Stimulated activated CD4-positive, alpha-beta T cell treated with anti-CD3 and anti-CD28 coated beads, Interleukin-12 subunit alpha, Interleukin-12 subunit beta, amount 100 ng/mL, for 24 hours (primary cell): ENCODE measurements at places on chromosomes 5 and 9.
A peak's percentile ranks its signal among the peaks of the same experiment; 100 is the strongest.

- DNase-seq = no peak
These were observed 2015.4 kb upstream of the WWC1 start for GRCh38 chr5:166276006-166276405.

DNA sequence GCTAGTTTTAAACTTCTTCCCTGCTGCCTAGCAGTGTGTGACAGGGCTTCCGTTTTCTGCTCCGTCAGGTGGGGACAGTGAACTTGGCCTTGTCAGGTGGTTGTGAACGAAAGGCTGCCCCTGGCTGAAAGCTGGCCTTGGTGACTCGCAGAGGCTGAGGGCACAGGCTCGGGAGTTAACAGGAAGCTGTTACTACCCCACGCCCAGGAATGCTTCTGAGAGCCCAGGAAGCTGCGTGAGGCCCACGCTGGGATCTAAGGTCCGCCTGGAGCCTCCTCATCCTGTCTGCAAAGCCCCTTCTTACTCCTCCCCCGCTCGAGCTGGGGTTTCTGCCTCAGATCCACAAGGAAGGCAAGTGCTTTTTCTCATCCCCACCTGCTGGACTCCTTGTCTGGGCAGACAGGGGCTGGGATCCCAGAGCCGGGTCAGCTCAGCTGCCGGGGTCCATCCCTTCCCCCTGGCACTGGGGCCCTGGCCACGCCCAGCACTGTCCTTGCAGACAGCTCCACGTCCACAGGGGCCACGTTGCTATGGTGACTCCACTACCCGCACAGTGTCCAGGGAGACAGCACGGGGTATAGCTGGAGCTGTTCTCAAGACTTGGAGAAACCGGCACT lies 124.7 kb upstream of the TBC1D2 start:
- DNase-seq = no peak

GRCh38 chr5:170336065-170336464 lies 38.5 kb upstream of the LCP2 start:
- no peak for DNase-seq

DNA sequence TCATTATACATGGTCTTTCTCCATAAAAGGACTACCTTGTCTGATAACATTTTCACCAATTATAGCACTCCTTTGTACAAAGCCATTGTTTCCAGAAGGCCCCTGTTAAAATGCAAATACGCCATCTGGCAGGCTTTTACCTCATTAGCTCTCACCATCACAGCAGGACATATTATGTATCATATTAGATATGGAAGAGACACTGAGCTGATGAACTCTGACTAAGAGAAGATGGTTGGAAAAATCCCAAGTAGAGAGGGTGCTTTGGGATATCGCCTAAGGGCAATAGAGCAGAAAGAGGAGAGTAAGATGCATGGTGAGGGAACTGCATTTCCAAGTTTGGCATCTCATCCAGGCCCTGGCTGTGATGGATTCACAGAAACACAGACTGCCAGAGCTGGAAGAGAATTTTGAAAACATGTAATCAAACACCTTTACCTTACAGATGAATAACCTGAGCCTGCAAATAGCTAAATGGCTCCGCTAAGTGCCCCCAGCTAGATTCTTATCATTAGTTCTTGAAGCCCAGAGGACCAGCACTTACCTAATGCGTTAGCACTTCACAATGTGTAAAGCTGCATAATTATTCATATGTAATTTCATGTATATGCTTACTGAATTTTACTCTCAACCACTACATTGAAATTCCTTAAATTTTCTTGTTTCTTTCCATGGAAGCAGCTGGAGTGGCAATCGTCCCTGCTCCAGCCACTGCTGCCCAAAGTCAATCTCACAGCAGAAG lies 393.6 kb upstream of the IZUMO3 start:
- DNase-seq = no peak

GRCh38 chr5:160367261-160367660 lies 3.2 kb downstream of the C1QTNF2 start:
- no peak for DNase-seq

GRCh38 chr5:140322751-140323731 lies 20.1 kb upstream of the PFDN1 start:
- no peak for DNase-seq

DNA sequence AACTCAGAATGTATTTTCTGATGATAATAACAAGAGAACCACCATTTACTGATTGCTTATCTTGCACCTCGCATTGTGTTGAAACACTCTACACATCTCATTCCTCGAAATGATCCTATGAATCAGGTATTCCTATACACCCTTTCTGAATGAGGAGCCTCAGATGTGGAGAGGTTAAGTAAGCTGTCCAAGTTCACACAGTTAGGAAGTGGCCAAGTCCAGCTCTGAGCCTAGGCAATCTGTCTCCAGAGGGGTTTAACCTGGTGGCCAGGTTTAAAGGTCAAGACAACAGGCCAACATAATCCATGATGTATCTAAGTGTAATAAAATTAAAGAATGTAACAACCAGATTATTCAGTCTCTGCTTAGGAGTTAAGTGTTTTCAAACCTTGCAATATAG lies 12.9 kb downstream of the FAM169A start:
- no peak for DNase-seq

- no peak for DNase-seq
These were observed 46.1 kb downstream of the SCGB3A1 start for GRCh38 chr5:180545248-180545647.

GRCh38 chr5:141657937-141658545 lies 6.8 kb upstream of the FCHSD1 start:
- DNase-seq = no peak

DNA sequence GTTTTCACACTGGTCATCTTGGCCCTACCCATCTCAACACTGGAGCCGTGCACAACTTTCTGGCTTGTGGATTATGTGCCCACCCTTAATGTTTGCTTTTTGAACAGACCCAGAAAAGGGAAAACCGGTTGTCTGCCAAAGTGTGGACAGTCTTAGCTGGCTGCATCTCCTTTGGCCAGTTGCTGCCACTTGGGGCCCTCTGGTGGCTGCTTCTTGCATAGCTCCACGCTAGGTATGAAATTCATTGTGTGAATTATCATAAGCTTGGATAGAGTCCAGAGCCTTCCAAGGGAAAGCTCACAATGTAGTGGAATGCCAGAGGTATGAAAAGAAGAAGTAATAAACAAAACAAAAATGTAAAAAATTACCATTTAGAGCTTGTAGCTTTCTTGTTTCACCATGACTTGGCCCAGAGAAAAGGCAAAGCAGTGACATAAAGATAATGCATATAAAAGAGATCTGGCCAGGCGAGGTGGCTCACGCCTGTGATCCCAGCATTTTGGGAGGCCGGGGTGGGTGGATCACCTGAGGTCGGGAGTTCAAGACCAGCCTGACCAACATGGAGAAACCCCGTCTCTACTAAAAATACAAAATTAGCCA lies 12.5 kb upstream of the SLC36A3 start:
- DNase-seq = no peak

DNA sequence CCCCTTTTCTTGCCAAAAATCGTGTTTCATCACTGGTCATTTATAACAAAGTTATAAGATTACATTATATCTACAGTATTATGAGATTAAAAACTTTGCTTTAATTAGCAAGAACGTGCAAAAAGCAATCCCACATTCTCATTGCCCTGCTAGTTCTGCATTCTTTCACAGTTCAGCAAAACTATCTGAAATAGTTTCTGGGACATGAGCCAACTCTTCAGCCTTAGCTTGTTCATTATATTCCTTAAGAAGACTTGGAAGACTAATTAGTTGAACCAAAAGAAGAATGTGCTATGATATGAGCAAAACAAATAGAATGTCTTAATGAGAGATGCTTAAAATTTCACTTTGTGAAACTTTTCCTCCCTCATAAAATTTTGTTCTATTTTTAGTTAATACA lies 76.7 kb downstream of the ITGA1 start:
- DNase-seq = no peak

- no peak for DNase-seq
These were observed 1174.2 kb upstream of the C9orf72 start for GRCh38 chr9:28747351-28747985.

- no peak for DNase-seq
These were observed 42.6 kb upstream of the C5orf47 start for GRCh38 chr5:173946323-173946722.

DNA sequence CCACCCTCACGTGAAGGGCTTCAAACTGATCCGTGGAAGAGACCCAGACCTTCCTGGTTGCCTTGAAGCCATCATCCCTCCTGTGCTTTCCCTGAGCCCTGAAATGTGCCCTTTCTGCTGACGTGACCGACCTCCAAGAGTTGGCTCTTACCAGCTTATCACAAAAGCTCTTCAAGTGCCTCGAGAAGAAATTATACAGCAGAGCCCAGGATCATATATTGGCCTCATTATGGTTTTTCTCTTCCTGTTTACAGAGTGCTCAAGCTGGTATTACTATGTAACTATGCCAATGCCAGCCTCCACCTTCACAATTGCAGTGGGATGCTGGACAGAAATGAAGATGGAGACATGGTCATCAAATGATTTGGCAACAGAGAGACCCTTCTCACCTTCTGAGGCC lies 66.0 kb downstream of the AOPEP start:
- no peak for DNase-seq

DNA sequence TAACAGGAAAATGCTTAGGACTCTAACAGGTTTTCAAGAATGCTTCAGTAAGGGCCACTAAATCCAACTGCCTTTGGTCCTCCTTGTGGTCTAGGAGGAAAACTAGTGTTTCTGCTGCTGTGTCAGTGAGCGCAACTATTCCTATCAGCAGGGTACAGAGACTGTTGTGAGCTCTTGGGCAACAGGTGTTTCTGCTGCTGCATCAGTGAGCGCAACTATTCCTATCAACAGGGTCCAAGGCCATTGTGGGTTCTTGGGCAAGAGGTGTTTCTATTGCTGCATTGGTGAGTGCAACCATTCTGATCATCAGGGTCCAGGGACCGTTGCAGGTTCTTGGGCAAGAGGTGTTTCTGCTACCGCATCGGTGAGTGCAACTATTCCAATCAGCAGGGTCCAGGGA lies 256.3 kb downstream of the CDH10 start:
- DNase-seq = no peak

DNA sequence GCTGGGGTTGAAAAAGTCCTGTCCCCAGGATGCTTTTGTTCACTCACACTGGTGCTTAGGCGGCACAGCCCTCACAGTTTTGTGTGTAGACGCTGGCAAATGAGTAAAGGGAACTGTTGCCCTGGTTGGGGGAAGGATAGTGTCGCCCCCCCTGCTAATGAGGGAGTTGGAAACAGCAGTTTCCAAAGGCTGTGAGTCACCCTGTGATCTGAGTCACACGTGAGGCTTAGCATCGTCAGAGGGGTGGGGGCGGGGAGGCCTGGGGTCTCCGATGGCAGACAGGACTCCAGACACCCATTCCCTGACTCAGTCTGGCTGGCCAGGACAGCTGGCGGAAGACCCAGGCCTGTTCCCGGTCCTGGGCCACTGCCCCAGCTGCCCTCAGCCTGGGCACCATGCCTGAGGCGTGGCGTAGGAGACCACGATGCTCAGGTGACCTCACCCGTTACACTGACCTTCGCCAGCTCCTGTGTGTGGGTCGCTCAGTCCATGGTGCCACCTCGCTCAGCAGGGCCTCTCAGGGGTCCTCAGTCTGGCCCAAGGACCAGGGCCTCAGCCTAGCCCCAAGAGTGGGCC lies 2.9 kb downstream of the DNAJB5 start:
- peak; percentile 48 for DNase-seq

DNA sequence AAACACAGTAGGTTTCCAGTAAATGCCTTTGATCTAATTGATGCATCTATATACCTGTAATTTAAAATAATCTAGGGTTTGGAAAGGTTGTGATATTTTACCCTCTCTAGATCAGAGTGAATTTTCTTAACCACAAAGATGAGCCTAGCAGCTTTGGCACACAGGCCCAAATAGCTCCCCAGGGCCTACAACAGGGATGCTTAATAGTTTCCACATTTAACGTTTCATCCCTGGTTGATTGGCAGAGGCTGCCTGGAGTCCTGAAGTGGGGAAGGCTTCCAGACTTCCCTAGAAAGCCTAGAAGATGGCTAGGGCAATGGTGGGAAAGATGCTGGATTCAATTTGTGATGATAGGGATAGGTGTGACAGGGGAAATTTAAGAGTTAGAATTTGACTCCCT lies 206.6 kb downstream of the NSG2 start:
- no peak for DNase-seq

DNA sequence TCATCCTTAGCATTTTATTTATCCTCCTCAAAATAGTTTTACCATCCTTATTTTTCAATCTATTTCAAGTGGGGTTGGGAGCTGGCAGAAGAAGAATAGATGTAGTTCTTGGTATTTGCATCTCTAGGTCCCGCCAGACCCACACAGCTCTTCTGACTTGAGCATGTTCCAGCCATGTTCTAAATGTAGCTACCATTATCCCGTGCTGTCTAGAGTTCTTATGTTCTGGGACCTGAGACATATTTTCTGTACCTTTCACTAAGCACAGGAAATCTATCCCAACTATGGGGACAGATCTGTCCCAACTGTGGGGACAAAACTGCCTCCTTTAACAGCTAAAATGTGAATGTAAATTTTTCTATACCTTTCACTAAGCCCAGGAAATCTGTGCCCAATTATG lies 32.0 kb downstream of the PAM start:
- DNase-seq = no peak

DNA sequence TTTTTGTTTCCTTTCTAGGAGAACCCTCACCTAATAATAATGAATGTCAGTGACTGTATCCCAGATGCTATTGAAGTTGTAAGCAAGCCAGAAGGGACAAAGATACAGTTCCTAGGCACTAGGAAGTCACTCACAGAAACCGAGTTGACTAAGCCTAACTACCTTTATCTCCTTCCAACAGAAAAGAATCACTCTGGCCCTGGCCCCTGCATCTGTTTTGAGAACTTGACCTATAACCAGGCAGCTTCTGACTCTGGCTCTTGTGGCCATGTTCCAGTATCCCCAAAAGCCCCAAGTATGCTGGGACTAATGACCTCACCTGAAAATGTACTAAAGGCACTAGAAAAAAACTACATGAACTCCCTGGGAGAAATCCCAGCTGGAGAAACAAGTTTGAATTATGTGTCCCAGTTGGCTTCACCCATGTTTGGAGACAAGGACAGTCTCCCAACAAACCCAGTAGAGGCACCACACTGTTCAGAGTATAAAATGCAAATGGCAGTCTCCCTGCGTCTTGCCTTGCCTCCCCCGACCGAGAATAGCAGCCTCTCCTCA lies 87.1 kb downstream of the OSMR start:
- DNase-seq = no peak

- no peak for DNase-seq
These were observed 190.8 kb upstream of the SEMA6A start for GRCh38 chr5:116765441-116765840.

DNA sequence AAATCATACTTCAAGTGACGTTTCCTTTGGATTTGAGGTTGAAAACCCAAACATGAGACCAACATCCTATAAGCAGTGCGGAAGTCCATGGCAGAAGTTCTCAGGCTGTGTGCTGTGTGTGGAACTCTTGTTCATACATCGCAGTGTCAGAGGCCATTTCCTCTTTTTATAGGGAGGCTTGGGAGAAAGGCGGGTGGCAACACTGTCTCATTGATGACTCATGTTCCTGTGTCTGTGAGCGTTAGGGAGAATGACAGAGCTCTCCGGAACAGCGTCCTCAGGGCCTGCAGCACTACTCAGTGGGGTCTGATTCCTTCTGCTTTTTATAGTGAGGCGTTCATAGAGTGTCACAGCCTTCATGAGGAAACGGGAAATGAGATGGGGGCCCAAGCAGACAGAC lies 98.8 kb upstream of the BASP1 start:
- no peak for DNase-seq

GRCh38 chr9:91334053-91334452 lies 27.7 kb downstream of the AUH start:
- DNase-seq = no peak

GRCh38 chr5:89437450-89438435 lies 554.8 kb upstream of the MEF2C start:
- DNase-seq = no peak
